Anterior cingulate cortex (tissue), 58 donors: ENCODE measurements at places on chromosomes 7 and 10.

DNA sequence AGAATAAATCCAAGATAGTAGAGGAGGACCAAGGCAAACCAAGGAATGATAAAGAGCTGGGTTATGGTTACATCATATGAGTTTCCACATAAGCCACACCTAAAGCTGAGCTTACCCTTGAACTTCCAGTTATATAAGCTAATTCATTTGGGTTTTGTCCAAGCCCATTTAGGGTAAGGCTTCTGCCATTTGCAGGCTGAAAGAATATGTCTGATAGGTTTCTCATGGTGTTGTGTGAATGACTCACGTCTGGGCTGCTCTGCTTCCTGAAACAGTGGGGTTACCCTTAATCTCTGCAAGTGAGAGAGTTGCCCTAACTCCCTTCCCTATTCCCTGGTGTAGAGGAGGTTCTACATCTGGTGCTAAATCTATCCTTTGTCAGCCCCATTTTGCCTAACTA lies 60.8 kb downstream of the PTTG1IP2 start:
- DNase-seq: no peak

DNA sequence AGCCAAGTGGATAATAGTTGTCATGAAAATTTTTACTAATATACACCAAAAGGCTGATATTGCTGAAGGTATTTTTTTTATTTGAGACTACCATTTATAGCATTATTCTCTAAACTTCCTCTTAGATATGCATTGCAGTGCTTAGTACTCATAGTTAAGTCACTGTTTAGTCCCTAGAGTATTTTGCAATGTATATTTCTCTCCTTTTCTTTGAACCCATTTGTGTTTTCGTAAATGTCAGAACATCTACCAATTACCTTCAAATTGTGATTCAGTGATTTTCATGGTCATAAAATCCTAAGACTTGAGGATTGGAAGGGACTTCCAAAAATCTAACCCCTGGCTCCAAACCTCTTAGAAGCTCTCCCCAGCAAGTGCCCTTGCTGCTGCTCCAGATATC lies 21.5 kb upstream of the CYP26C1 start:
- no peak for DNase-seq

- no peak for DNase-seq
Observed at GRCh38 chr7:13017333-13017857, 330.0 kb downstream of the ARL4A start.

DNA sequence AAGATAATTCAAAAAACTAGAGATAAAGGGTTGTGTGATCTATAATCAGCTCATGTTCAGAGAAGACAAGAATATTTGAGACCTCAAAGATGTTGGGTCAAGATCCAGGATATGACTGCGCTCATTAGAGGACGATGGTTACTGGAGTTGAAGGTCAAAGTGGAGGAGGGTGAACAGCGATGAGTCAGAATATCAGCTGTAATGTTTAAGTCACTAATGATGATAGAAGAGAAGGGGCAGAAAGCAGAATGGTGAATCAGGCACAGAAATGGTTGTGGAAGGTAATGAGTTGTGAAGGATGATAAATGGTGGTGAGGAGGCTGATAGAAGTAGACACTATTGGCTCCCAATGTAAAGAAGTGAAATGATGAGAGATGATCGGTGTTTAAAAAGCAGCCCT lies 540.3 kb downstream of the INHBA start:
- DNase-seq: no peak

DNA sequence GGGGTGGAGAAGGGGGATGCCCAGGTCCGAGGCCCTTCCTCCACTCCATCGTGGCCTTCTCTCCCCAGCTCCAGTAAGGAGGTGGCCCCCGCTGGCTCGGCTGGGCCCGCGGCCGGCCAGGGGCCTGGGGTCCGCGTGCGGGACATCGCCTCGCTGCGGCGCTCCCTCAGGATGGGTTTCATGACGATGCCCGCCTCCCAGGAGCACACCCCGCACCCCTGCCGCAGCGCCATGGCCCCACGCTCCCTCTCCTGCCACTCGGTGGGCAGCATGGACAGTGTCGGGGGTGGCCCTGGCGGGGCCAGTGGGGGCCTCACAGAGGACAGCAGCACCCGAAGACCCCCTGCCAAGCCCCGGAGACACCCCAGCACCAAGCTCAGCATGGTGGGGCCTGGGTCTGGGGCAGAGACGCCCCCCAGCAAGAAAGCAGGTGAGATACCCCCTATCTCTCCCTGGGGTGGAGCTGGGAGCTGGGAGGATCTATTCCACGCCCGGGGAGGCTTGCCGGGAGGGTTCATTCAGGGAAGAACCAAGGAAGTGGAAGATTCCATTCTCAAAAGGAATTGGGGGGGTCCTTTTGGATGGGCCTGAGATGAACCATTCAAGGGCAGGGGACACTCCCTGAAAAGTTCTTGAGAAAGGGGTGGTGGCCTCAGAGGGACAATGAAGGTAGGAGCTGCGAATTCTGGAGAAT lies 3.2 kb downstream of the NYAP1 start:
- DNase-seq: no peak

DNA sequence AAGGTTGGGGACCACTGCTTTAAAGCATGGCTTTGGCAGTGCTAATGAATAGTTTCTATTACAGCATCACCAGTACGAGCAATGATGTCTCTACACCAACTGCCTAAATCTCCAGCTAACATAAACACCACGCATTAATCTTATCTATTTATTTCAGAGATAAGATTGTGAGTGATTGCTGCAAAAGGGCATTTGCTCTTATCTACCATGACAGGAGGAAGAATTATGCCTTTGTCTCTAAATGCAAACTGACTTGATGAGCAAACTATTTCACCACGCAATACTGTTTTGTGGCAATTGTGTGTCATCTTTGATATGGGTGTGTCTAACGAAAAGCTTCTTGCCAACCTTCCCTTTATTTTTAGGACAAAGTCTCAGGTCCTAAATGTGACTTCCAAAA lies 684.9 kb downstream of the SORCS1 start:
- DNase-seq: no peak

DNA sequence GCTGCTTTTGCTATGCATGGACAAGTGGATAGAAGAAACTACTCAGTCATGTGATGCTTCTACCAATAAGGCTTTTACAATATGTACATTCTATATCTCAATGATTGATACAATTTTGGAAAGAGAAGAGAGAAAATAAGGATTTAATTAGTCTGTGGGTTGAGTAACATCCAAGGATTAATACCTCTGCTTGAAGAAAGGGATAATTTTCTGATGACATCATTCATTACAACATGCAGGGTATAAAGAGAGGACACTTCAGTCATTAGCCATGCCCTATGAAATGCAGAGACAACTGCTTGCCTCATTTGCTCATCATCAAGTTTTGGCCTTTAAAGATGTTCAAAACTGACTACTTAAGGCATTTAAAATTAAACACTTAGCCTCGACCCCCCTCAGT lies 237.3 kb downstream of the AHR start:
- DNase-seq: no peak

- DNase-seq: no peak
Observed at GRCh38 chr10:71771204-71771603, 2.1 kb downstream of the VSIR start.

DNA sequence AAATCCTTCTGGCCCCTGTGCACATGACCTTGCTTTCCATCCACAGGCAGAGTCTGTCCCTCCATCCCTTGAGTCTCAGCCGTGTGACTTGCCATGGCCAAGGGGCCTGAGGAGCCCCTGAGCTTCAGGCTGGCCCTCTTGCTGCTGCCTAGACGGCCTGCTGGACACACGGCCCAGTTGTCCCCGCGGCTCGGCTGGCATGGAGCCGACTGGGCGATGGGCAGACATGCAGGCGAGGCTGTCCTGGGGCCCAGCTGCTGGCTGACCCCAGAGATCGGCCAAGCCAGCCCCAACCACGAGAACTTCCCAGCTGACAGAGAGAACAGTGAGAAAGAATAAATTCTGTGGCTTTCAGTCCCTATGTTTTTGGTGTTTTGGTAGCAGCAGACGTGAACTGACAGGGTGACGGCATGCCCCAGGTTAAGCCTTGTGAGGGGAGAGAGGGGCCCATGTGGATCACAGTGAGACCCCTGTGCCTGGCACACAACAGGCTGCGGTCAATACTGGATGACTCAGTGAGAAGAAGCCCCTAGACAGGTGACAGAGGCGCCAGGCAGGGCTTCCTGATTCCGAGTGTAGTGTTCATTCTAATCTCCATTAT lies 11.7 kb downstream of the PRKAG2 start:
- DNase-seq: no peak

- DNase-seq: no peak
Observed at GRCh38 chr7:139559364-139560105, 36.0 kb downstream of the CLEC2L start.

DNA sequence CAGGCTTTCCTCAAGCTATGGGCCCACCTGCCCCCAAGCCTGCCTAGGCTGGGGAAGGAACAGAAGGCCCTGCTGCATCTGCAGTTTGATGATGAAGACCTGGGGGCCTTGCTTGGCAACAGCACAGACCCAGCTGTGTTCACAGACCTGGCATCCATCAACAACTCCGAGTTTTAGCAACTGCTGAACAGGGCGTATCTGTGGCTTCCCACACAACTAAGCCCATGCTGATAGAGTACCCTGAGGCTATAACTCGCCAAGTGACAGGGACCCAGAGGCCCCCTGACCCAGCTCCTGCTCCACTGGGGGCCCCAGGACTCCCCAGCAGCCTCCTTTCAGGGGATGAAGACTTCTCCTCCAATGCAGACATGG lies 36.3 kb downstream of the CADPS2 start:
- no peak for DNase-seq

DNA sequence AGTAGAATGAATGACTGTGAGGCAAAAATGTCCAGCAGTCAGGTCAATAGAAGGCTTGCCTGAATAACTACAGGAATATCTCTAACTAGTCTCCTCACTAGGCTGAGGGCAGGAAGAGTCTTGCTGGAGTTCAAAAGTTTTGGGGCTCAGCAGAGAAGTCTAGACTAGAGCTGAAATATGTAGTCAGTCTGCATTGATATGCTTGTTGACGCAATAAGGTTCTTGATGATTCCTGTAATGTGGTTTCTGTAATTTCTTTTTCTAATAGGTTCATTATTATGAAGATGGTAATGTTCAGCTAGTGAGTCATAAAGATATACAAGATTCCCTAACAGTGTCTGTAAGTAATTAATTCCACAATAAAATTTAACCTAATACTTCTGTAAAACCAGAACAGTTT lies 41.5 kb upstream of the ST7 start:
- DNase-seq: no peak

DNA sequence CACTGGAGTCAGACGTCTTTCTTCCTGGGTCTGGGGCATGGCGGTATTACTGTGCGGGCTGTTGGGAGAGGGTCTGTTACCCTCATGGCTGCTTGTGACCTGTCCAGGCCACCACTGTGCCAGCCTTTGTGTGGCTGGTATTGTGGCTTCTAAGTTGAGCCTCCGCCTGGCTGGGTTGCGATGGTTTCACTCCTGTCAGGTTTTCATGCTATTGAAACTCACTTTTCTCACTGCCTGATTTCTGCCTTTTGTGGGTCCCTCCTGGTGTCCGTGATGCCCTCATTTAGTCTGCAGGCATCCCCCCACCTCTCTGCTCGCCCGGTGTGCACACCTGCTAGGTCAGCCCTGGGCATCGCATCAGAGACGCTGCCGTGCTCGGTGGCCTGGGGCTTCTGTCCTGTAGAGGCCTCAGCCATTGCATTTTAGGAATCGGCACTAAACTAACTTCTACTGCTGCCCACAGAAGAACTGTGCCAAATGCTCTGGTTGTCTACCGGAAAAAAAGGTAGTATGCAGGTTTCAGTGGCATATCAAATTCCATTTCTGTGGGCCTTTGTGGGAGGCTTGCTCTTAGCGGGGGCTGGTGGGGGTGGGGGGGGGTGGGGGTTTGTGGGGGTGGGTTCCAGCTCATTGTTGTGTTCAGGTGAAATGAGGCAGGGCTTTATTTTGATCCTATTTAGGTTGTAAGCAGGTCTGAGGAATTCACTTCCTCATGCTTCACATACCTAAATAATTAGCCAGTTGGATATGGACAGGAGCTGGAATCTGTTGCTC lies 64.3 kb downstream of the MGMT start:
- no peak for DNase-seq

GRCh38 chr10:2556883-2557282 lies 510.5 kb upstream of the PFKP start:
- no peak for DNase-seq

GRCh38 chr10:86264481-86265231 lies 101.9 kb downstream of the GRID1 start:
- DNase-seq: no peak

- DNase-seq: no peak
Observed at GRCh38 chr10:9102026-9102425, 1047.5 kb downstream of the GATA3 start.

- no peak for DNase-seq
Observed at GRCh38 chr7:32154797-32155196, 84.6 kb upstream of the PDE1C start.

DNA sequence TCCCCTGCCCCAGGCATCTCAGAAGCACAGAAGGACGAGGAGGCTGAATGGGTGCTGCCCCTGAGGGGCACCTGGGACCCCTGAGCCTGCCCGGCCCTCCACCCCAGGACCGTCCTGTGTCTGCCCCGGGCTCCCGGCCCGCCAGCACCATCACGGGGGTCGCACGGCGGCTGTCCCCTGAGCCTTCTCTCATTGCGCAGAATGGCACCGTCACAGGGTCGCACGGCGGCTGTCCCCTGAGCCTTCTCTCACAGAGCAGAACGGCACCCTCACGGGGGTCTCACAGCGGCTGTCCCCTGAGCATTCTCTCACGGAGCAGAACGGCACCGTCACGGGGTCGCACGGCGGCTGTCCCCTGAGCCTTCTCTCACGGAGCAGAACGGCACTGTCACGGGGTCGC lies 31.5 kb downstream of the FAM20C start:
- DNase-seq: no peak

- no peak for DNase-seq
Observed at GRCh38 chr7:128360359-128360678, 1.2 kb downstream of the PRRT4 start.

DNA sequence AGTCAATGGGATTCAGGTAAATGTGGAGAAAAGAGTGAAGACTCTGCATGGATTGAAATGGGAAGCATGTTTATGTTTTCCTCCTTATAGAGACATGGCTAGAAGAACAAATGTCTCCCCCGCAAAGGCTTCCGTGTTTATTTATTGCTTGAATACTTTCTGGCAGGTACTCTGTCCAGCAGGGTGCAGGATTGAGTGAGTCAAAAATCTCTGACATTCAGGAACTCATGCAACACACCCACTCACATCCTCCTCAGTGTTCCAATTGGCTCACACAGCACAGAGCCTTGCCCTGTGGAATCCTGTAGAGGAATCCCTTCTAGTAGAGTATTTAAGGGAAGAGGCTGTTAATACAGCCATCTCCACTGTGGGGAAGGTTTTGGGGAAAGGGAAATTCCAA lies 290.3 kb upstream of the VWC2 start:
- no peak for DNase-seq

GRCh38 chr10:26721561-26721960 lies 24.1 kb downstream of the PDSS1 start:
- DNase-seq: no peak
